EH (cell line): ENCODE measurements at places on chromosomes 16 and 17.

GRCh38 chr16:9081158-9081557, 10.3 kb upstream of the HAPSTR1 start:
- DNase-seq = no peak

DNA sequence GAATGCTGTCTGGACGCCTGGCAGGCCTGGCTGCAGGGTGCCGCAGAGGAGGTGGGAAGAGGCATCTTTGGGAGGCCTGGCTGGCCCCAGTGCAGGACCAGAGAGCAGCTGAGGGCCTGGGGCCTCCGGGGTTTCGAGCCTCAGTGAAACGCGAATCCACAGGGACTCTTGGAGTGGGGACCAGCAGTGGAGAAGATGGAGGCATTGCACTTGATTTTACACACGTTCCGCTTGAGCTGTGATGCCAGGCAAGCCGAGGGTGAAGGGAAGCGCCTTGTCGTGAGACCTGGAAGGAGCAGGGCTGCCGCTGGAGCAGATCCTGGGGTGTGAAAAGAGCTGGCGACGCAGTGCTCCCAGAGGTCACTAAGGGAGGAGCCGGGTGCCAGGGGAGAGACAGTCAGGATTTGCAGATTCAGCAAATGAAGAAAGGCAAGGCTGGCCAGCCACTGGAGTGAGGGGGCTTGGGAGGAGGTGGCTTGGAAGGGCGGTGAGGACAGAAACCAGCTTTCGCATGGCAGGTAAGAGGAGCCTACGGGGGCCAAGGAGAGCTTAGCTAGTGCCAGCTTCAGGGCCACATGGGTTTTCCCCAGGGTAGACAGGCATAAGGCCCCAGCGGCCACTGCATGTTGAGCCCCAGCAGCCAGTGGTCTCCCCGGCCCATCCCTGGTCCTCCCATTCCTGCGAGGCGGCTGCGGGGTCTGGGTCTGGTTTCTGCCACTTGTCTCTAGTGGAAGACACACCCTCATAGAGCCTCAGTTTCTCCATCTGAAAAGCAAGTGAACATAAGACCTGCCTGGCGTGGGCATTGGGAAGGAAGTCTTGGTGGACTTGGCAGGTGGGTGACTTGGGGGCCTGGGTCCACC, 175.2 kb upstream of the CHMP6 start:
- DNase-seq = no peak

DNA sequence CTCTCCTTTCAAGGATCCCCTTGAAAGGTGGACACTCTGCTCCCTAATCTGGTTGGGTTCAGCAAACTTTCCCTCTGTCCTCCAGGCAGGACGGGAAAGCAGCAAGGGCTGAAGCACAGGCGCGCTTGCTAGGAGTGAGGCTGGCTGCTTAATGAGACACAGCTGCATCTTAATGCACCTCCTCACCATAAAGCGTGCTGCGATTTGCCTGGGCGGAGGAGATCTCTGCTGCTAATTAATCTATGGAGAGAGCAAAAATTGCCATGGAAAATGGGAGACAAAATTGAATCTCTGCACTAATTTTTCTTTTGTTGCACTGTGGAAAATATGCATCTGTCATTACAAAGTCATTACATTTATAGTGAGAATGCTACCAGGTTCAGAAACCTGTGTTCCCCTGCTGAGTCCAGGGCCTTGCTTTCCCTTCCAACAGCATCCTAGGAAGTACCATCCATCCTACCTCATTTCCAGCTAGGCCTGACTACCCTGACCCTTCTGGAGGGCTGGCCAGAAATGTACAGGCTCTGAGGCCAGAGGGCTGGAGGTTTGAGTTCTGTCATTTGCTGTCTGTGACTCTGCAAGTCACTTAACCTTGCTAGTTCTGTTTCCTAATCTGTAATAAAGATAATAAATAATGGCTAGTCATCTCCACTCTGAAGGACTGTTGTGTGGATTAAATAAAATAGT, 43.5 kb upstream of the BCAR1 start:
- no peak for DNase-seq

GRCh38 chr17:36576793-36577192, 14.9 kb upstream of the DHRS11 start:
- no peak for DNase-seq

- DNase-seq = peak; percentile 27
Measured at GRCh38 chr17:52106638-52107261, 51.8 kb downstream of the CA10 start.

DNA sequence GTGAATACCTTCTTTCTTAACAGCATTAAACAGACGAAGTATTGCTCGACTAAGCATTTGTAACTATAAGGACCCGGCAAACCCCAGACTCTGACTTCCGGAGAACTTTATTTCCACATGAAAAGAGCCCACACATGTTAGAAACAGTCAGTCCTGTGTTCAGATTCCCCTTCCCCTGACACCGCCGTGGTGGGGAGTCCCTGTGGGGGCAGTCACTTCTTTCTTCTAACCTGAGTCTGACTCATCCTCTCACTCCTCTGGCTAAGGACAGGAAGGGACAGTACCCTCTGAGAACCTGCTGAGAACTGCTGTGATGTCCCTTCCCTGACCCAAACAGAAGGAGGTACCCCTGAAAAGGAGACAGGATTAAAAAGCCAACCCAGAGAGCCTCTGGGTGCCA, 165.1 kb downstream of the XYLT1 start:
- DNase-seq = no peak

DNA sequence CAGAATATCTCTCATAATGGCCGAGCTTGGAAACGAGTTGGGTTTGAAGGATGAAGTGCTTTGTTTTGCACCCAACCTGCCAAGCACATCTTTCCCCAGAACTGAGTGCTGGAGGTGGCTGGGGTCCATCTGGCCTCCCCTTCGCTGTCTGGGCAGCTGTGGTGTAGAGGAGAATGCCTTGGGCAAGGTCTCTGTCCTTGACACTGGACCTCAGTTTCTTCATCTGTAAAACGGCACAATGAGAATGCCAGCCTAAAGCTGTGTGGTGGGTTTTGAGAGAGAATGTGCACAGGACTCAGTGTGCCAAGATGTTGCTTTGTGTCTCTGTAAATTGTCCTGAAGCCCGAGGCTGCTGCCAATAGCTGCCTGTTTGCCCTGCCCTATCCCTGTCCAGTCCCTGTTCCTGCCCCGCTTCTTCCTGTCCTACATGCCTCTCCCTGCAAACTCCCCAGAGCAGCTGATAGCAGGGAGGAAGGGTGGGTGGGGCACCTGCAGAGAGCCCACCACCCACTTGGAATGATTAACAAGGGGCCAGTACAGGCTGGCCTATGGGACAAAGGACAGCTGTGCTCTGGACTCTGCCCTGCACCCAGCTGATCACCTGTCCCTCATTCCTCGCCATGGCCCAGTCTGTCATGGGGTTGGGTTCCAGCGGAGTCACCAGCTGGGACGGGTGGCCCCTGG, 15.3 kb downstream of the LASP1 start:
- DNase-seq = no peak

- DNase-seq = no peak
Measured at GRCh38 chr17:31279401-31279800, 17.6 kb downstream of the OMG start.

GRCh38 chr16:82509691-82510430, 116.9 kb upstream of the CDH13 start:
- no peak for DNase-seq

GRCh38 chr17:42608305-42609181, 631 bp downstream of the RETREG3 start:
- DNase-seq = peak; percentile 25

- no peak for DNase-seq
Measured at GRCh38 chr17:54493691-54494090, 407.0 kb upstream of the TOM1L1 start.

- DNase-seq = no peak
Measured at GRCh38 chr17:80938556-80938955, 53.1 kb upstream of the CHMP6 start.

- peak; percentile 47 for DNase-seq
Measured at GRCh38 chr17:63984236-63984635, 11.5 kb upstream of the SCN4A start.

- DNase-seq = no peak
Measured at GRCh38 chr17:74759243-74759801, 10.9 kb downstream of the NHERF1 start.

DNA sequence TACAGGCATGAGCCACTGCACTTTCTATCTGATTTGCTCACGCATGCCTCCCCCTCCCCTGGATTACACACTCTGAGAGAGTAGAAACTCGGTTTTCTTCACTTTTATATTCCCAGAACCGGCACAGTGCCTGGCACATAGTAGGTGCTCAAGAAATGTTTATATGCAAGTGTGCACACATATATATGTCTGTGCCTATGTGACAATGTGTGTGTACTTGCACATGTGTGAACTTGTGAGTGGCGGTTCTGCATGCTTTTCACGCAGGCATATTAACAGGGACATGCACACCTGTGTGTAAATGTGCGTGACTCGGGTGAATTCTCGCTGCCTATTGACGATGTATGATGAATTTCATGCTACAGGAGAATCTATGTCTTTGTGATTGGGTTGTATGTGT, 22.1 kb upstream of the IL21R start:
- DNase-seq = no peak

GRCh38 chr16:58638148-58639036, 8.8 kb upstream of the CNOT1 start:
- DNase-seq = peak; percentile 91

DNA sequence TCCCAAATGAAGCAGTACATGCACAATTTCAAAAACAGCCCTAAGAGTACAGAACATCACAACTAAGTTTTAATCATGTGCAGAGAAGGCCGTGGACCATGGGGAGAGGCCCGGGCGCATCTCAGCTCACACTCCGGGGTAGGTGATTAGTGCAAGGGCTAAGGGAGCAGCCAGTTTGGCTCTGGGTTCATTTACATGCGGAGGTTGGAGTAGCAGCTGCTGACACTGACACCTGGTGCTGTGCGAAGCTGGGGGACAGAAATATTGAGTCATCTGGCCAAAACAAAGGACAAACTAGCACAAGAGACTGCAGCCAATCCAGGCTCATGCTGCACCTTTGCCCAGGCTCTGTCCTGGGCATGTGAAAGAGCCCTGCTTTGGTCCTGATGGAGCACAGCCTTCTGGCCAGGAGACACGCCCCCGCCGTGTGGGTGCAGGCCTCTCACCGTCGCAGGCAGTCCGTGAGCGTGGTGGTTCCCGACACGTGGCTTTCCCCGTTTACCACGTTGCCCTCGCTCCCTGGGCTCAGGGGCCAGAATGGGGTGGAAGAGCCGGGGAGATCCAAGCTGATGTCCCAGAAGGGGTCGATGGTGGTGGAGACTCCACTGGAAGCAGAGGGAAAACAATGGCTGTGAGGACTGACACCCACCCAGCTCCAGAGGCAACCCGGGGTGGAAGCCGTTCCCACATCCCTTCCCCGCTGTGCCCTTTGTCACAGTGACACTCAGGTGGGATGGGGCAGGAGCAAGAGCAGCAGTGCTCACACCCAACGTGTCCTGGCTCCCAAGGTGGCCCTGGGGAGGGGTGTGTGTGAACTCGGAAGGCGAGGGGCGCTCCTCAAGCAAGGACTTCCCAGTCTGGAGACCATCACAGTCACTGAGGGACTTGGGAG, 31.9 kb downstream of the USP22 start:
- no peak for DNase-seq

GRCh38 chr17:10243883-10244844, 45.8 kb upstream of the GAS7 start:
- DNase-seq = peak; percentile 3

- DNase-seq = no peak
Measured at GRCh38 chr17:49896860-49897259, 49.0 kb upstream of the TAC4 start.

GRCh38 chr17:78114831-78115723, 13.5 kb downstream of the TMC6 start:
- DNase-seq = no peak

DNA sequence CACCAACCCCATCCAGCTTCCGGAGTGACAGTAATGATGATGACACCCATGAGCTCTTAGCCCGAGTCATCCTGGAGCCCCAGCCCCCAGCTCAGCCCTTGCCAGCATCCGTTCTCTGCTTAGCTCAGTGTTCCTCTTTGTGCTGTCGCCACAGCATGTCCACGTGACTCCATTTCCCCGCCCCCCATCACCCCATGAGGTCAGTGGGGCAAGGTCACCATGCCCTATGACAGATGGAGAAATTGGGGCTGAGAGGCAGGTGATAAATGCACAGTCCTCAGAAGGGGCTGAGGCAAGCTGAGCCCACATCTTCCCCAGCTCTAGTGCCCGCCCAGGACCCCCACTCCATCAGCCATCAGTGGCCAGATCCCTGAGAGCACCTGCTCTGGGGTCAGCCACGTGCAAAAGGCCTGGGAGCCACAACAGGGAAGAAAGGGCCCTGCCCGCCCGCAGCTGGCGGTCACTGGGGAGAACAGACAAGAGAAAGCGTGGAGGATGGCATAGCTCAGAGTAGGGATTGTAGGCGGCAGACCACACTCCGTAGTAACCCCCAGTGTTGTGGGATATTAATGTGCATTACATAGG, 17.1 kb downstream of the ITGB4 start:
- DNase-seq = peak; percentile 65

GRCh38 chr16:622920-623280, 7.9 kb upstream of the WFIKKN1 start:
- DNase-seq = peak; percentile 42

GRCh38 chr16:75023009-75023408, 24.2 kb downstream of the ZNRF1 start:
- peak; percentile 67 for DNase-seq

DNA sequence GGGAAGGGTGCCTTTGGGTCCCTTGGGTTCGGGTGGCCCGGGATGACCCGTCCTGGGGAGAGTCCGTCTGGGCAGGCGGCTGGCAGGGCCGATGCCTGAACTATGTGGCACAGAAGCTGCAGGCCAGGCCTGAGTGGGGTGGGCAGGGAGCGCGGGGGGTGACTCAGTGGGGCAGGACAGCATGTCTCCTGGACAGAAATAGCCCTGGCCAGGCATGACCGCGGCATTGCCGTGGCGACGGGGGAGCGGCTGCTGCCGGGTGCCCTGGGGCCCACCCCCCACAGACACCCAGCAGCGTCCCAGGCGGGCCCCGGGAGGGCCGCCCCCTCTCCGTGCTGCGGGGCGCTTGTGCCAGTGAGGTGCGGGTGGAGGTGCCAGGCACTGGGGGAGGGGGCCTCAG, 1.8 kb upstream of the C1QTNF8 start:
- peak; percentile 11 for DNase-seq

- DNase-seq = no peak
Measured at GRCh38 chr17:42586514-42587230, 9.1 kb upstream of the PSMC3IP start.

GRCh38 chr16:89375021-89375420, 115.3 kb downstream of the ANKRD11 start:
- DNase-seq = peak; percentile 57

- no peak for DNase-seq
Measured at GRCh38 chr16:47634727-47635126, 173.6 kb downstream of the PHKB start.

GRCh38 chr17:75808905-75809621, 24.5 kb downstream of the UNK start:
- no peak for DNase-seq

- no peak for DNase-seq
Measured at GRCh38 chr17:48162306-48162934, 54.9 kb downstream of the SNX11 start.

DNA sequence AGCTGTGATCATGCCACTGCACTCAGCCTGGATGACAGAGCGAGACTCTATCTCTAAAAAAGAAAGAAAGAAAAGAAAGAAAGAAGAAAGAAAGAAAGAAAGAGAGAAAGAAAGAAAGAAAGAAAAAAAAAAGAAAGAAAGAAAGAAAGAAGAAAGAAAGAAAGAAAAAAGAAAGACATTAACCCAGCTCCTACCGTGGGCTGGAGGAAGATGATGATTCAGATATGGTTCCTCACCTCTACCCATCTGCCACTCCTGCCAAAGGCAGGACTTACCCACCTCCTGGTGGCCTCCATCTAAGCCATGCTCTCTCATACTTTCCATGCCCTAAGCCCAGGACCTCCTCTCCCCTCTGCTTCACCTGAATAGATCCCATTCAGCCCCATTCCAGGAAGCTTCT, 93.3 kb upstream of the LHX1 start:
- DNase-seq = no peak

- DNase-seq = peak; percentile 72
Measured at GRCh38 chr17:19867079-19867328, 732 bp downstream of the ULK2 start.
